ENCODE measurements at places on chromosomes 1 and 21. TPM values are rescaled to one million over a fixed set of nuclear protein-coding genes. Genes with fewer than 3 reads are reported as not detected.

SSX2IP gene
- total RNA-seq, result 5.6 TPM

SPRR1B gene
- total RNA-seq, result not detected

THEM5 gene
- total RNA-seq, result not detected

LDLRAD2 gene
- not detected for total RNA-seq

TLCD4 gene
- 3.1 TPM for total RNA-seq

KCNJ9 gene
- total RNA-seq, result not detected

LCE6A gene
- total RNA-seq, result not detected

OR2L3 gene
- total RNA-seq, result not detected

SYT14 gene
- total RNA-seq, result not detected

SLC16A4 gene
- 8.4 TPM for total RNA-seq

NBPF4 gene
- not detected for total RNA-seq

FAM110D gene
- total RNA-seq, result 6.7 TPM

FAM72D gene
- 0.77 TPM for total RNA-seq

LEMD1 gene
- 1.1 TPM for total RNA-seq

ADAM30 gene
- not detected for total RNA-seq

PCAT6 gene
- total RNA-seq, result 3.8 TPM

PADI2 gene
- total RNA-seq, result 4.4 TPM

IL19 gene
- not detected for total RNA-seq

TBX19 gene
- 0.91 TPM for total RNA-seq

TSPAN1 gene
- 65.0 TPM for total RNA-seq

HNRNPCL1 gene
- total RNA-seq, result not detected

OR2L2 gene
- total RNA-seq, result not detected

TIAM1 gene
- total RNA-seq, result 19.9 TPM

KRTAP12-4 gene
- total RNA-seq, result not detected

ADGRL4 gene
- total RNA-seq, result 12.5 TPM

CRYZ gene
- 28.3 TPM for total RNA-seq

HTR6 gene
- not detected for total RNA-seq

STIL gene
- total RNA-seq, result 1.1 TPM

ERG gene
- 15.1 TPM for total RNA-seq

NOS1AP gene
- 5.4 TPM for total RNA-seq

ZNF648 gene
- 0.15 TPM for total RNA-seq

OLIG2 gene
- total RNA-seq, result not detected

CFHR3 gene
- total RNA-seq, result not detected

DENND2D gene
- 66.0 TPM for total RNA-seq

OR2L13 gene
- total RNA-seq, result not detected

LRRC71 gene
- 13.9 TPM for total RNA-seq

KIF21B gene
- 6.9 TPM for total RNA-seq

ARHGEF16 gene
- 12.6 TPM for total RNA-seq

PRRX1 gene
- total RNA-seq, result 36.0 TPM

RBBP5 gene
- total RNA-seq, result 11.9 TPM

Data from upper lobe of left lung (tissue), 6 donors.